ENCODE measurements at places on chromosomes 13 and 19. TPM values are rescaled to one million over a fixed set of nuclear protein-coding genes. Genes with fewer than 3 reads are reported as not detected.

DNA sequence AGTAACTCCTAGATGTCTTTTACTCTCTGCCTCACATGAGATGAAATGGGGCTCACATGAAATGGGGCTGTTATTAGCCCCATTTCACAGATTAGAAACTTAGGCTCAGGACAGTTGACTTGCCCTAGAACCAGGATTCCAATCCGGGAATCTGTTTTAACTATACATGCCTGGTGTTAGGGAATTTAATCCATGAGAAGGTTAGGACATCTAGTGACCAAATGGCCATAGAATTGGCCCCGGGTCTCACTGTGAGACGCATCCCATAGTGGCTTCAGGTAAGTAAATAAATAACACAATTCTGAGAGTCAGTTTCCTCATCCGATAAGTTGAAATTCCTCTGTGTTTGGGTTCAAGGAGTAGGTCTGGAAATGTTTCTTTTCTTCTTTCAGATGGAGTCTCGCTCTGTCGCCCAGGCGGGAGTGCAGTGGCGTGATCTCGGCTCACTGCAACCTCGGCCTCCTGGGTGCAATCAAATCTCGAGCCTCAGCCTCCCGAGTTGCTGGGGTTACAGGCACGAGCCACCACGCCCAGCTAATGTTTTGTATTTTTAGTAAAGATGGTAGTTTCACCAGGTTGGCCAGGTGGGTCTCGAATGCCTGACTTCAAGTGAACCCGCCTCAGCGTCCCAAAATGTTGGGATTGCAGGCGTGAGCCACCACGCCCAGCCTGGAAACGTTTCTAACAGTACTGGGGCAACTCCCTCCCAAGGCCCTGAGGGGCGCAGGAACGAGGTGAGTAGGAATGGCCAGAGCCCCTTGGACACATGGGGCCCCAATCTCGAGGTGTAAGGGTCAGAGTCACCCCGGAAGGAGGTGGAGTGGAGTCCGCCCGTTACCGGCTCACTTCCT lies 1.2 kb upstream of the ZNF574 start:
- peak; percentile 43 for DNase-seq

DNA sequence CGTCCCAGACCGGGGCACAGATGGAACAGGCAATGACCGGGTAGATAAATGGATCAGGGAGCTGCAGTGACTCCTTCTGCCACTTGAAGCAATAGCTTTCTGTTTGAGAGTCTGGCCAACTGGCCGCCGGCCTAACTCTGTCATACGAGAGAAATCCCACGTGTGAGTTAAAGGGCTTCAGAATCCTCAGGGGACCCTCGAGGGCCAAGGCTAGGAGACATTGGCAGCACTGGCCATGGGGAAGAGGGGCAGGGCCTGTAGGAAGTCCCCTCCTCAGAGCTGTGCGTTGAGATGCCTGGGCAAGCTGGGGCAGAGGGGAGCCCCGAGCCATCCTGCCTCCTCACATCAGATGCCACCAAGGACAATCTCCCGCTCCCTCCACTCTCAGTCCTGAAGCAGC lies 51.6 kb downstream of the KLF2 start:
- DNase-seq = no peak

DNA sequence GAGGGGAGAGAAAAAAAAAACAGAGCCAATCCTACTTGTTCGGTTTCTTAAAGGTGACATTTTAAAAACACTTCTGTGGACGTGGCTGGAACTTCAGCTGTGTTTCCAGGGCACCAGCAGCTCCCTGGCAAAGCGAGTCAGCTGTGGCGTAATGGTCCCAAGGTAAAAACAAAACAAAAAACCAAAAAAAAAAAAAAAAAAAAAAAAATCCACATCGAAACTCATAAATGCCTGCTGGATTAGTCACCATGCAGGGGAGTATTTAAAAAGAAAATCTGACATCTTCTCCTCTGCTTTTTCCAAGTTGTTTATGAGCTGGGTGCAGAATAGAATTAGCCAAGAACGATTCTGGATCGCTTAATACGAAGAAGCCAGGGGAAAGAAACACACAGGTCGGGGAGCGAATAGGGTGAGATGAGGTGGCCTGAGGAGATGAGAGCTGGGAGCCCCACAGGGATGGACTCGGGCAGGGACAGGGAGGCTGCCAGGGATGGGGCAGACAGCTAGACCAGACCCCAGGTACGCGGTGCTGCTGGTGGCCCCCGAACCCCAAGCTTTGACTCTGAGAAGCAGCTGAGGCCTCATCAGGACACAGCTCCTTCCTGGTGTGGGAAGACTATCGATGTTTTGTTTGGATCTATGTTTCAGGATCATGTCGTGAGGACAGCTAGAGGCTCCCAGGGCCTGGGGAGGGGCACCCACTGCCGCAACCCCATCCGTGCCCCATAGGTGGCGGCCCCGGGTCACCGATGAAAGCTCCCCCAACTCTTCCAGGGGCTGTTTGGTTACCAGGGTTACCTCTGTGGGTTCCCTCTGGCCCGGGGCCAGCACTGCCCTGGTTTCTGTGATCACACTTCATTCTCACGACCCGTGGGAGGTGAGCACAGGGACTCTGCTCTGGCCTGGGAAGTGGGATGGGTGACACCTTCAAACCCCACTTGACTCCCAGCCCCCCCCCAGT lies 3.1 kb upstream of the CTXN1 start:
- DNase-seq = peak; percentile 85

The S1PR4 gene
- 0.23 TPM for polyA plus RNA-seq

The KANK3 gene
- 7.7 TPM for polyA plus RNA-seq

The WTIP gene
- polyA plus RNA-seq = 4.9 TPM

The PSG3 gene
- not detected for polyA plus RNA-seq

Data from pancreas (tissue), 10 donors.